ENCODE measurements at places on chromosomes 11 and 22.

- no peak for DNase-seq
Measured at GRCh38 chr22:34804604-34805003, 261.4 kb upstream of the ISX start.

GRCh38 chr11:124978316-124978715 is 24.3 kb downstream of the CCDC15 start:
- DNase-seq = no peak

- no peak for DNase-seq
Measured at GRCh38 chr11:28176351-28176750, 68.2 kb downstream of the METTL15 start.

- DNase-seq = no peak
Measured at GRCh38 chr11:58503361-58503856, 4.5 kb downstream of the OR5B21 start.

- no peak for DNase-seq
Measured at GRCh38 chr11:59040607-59041006, 45.5 kb upstream of the GLYATL1B start.

GRCh38 chr11:48003926-48004325 is 23.6 kb downstream of the PTPRJ start:
- DNase-seq = no peak

- DNase-seq = no peak
Measured at GRCh38 chr11:76663912-76664440, 6.6 kb downstream of the LRRC32 start.

GRCh38 chr22:46418827-46419226 is 83.3 kb downstream of the TRMU start:
- no peak for DNase-seq

- DNase-seq = peak; percentile 9
Measured at GRCh38 chr11:14029971-14030920, 67.7 kb downstream of the SPON1 start.

GRCh38 chr22:35749808-35750207 is 32.1 kb downstream of the APOL5 start:
- DNase-seq = peak; percentile 53

DNA sequence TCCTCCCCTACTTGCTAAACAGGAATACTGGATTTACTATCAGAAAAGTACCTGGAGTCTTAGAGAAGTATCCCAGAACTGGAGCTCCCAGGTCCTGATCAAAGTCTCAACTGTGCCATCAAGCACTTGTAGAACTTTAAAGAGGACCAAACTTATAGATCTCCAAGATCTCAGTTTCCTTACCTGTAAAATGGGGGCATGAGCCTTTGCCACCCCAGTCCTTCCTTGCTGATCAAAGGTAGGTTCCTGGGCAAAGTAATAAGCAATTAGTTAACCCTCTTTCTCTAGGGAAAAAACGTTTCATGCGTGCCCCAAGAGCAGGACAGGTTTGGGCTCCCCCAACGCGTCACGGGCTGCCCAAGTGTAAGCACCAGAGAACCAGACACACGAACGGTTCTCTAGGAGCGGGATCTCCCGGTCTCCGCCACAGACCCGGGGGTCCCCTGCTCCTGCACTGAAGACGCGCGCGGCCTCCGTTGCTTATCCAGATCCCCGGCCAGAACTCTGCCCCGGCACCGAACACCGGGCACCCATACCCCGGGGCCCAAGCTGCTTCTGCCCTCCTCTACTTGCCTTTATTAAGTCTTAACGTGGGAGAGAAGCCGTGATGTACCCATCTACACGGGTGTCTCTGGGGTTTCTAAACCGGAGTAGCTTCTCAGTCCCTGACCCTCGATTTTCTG is 505 bp downstream of the ZNF214 start:
- DNase-seq = no peak

- peak; percentile 22 for DNase-seq
Measured at GRCh38 chr11:93686812-93687211, 25.3 kb downstream of the CEP295 start.

GRCh38 chr11:40642284-40642683 is 817.2 kb downstream of the LRRC4C start:
- DNase-seq = no peak

DNA sequence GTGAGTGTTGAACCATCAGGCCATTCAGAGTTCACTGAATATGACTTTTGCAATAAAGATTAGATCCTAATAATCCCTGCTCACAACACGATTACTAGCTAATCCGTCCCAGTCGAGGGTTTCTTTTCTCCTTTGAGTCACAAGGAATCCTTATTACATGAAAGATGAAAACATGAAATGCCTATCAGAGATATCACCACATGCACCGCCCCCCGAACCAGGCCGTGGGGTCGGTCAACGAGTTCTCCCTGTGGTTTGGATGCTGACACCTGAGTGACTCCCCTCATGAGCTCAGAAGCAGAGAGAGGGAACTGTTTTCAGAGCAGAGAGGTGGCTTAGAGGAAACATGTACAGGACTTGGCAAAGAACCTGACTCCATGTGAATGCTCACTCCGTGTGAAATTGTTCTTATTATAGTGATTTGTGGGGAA is 263.3 kb downstream of the ETS1 start:
- no peak for DNase-seq

- no peak for DNase-seq
Measured at GRCh38 chr11:19428206-19429002, 187.7 kb upstream of the E2F8 start.

DNA sequence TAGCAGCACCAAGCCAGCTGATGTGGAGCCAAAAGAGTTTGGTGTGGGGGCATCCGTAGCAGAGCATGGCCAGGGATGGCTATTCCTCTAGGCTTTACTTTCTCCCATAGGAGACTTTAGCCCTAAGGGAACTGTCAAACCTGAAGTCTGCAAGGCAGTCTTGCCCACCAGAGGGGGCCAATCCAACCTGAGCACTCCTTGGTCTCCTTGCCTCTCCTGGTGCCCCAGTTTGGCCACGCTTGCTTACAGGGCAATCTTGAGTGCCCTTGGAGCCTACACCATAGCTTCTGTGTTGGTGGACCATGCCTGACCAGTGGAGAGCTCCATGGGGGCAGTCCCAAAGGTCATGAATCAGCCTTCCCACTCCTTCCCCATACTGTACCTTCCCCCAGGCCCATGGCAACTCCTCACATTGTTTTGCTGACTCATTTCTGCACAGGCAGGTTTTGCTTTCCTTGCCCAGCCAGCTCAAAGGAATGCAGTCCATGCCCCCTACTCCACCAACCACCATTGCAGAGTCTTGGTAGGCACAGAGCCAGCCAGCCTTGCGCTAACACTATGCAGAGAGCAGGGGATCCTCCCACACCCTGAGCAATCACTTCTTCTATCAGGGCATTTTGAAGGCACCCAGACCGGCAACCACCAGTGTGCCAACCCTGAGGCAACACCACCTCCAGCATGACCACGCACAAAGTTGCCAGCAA is 1421.2 kb upstream of the RAG2 start:
- no peak for DNase-seq

- DNase-seq = peak; percentile 18
Measured at GRCh38 chr11:75996523-75997442, 181.8 kb downstream of the UVRAG start.

DNA sequence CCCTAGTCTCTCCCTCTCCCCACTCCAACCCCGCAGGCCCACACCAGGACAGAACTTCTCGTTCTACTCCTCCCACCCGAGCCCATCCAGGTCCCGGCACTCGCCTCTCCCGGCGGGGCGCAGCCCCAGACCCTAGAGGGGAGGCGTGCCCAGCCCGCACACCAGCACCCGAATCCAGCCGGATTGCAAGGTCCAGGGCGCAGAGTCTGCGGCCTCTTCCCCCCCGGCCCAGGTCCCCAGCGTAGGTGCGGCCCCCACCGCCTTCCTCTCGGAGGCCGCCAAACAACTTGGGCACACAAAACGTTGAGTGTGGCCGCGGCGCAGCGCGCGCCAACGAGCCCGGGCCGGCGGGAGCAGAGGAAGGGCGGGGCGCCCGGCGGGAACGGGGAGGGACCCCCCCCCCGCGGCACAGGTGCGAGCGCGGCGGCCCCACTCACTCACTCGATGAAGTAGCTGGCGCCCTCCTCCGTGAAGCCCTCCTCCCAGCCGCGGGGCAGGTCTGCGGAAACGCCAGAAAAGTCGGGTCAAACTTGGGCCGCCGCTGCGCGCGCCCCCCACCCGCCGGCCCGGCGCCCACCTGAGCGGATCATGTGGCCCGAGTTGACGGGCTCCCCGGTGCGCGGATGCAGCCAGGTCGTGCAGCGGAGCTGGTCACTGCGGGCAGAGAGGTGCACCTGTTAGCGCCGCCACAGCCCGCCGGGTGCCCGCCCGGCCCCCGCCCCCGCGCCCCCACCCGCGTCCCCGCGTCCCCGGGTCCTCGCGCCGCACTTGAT is 480 bp downstream of the PLEKHA7 start:
- no peak for DNase-seq

GRCh38 chr11:116059919-116060318 is 555.7 kb upstream of the CADM1 start:
- no peak for DNase-seq

- DNase-seq = no peak
Measured at GRCh38 chr11:133978794-133979193, 22.0 kb upstream of the IGSF9B start.
